Forelimb muscle (tissue), 1 donor: ENCODE measurements at places on chromosomes 6 and 20.

DNA sequence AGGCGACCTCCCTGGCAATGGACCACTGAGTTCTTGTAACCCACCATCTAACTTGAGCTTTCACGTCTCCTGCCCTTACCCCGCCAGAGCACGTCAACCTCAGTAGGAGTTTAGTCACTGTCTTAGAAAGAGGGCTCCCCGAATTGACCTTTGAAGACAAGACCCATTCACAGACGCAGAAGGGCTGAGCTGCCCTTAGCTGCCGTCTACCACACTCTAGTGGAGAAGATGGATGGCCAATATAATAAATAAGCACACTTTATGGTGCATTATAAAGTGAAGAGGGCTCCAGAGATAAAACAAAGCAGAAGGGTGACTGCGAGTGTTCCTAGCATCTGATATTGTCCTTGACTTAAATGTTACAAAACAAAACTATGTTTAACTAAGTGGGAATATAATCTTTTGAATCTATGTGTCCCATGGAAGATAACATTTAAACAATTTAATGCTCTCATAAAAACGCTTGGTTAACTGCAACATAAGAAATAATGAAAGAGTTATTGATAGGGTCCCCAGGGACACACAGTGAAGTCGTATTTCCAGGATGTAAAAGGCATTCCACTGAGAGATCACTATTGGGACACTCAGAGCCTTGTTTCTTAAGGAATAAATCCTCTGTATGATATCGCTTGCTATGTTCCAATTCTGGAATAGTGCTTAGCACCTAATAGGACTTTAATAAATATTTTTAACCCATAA is 261.1 kb downstream of the THBS2 start:
- DNase-seq: no peak

- DNase-seq: peak; percentile 22
Measured at GRCh38 chr6:147390909-147391536, 117.5 kb upstream of the SAMD5 start.

DNA sequence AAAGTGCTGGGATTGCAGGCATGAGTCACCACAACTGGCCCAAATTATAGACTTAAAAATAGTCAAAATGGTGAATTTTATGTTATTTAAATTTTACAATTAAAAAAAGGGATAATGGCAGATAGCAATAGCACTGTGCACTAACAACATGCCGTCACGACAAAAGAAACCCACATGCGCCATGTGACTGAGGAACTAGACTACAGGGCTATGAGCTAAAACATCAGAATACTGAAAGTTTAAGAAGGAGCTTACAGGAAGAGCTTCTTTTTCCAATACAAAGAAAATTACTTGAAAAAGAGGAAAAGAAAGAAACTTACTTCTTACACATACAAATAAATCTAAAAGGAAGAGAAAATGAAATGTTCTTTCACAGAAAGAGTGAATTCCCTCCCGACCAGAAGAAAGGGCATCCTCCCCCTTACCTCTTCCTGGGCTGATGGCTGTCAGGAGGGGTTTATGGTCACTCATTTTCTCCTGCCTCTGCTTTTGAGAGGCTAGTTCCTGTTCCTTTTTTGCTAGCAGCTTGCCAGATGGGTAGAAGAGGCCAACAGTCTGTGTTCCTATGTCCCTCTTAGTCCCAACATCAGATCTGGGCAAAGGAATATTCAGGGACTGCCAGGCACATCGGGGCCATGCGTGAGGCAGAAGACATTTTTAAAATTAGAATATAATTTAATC is 54.5 kb downstream of the DZANK1 start:
- DNase-seq: no peak

DNA sequence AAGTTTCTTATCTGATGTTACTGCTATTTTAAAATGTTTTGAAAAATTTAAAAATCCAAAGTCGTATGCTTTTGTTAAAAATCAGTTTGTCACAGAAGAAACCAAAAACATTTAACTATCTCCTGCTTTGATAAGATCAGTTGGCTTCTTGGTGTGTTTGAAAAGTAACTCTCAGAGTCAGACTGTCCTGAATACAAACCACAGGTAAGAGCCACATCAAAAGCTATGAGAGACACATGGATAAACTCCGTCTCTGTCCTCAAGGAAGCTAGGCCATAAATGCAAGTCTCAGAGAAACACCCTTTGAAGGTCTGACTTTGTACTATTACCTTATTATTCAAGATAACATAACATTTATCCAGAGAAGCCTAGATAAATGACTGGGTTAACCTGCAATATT is 7.7 kb downstream of the HBS1L start:
- no peak for DNase-seq

GRCh38 chr6:3294921-3295871 is 36.4 kb downstream of the PSMG4 start:
- no peak for DNase-seq

- DNase-seq: no peak
Measured at GRCh38 chr6:148628251-148628650, 118.6 kb upstream of the UST start.

- DNase-seq: no peak
Measured at GRCh38 chr6:107657755-107658461, 166.2 kb downstream of the SCML4 start.
